ENCODE measurements at places on chromosomes 11 and 22.
A peak's percentile ranks its signal among the peaks of the same experiment; 100 is the strongest.

GRCh38 chr11:50080256-50080655 lies 47.6 kb downstream of the OR4C45 start:
- no peak for DNase-seq

DNA sequence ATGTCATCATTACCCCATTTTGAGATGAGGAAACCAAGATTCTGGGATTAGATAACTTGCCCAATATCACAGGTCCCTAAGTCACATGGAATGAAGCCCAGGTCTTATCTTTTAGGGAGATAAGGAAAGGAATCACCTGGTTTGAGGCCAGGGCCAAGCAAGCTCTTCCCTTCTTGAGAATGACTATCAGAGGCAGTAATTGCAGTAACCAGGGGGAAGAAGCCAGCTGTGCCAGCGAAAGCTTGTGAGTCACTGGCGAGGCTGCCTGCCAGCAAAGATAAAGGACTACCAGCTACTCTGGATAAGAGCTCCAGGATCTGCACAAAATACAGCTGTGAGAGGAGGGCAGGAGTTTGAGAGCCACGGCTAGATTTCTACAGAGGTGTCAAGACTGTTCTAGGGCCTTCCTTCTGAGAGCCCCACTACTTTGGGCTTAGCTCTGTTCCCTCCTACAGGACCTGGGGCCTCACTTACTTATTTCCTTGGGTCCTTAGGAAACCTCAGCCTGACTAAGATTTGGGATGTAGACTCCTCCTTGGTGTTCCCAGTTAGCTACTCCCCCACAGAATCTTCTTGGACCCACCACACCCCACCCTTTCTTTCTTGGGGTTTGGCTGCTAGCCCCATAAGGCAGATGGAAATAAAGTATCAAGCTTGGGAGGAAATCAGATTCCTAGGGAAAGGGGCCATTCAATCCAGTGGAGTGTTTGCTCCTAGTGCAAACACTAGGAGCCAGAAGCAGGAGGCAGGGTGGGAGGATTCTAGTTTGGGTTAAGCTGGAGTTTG lies 9.7 kb upstream of the CCKBR start:
- peak; percentile 91 for DNase-seq

DNA sequence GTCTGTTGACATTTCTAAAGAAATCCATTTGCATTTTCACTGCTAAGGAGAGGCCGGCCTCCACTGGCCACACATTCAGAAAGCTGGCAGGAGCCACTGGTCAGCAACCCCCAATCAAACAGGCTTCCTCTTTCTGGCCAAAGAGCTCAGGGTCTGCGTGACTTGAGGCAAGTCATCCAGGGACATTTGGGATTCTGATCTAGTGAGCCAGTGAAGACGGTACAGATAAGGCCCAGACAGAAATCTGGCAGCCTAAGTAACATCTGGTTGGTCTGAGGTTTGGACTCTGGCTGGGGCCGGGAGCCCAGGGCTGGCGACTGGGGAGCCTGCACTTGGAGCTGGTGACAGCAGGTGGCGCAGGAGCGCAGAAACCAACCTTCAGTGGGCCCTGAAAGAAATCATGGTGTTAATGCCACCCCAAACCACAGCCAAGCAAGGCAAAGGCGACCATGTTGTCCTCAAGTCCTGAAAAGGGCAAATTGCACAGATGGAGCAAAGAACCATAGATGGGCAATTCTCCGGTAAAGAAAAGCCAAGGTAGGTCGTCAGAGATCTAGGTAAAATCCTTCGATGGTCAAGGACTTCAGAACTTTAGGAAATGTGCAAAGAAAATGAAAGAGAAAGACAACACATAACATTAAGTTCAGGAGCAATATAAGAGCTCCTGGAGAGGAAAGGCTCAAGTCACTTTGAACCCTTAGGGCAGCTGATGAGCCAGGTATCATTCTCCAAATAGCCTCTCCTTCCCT lies 99.4 kb upstream of the BLID start:
- peak; percentile 86 for DNase-seq

DNA sequence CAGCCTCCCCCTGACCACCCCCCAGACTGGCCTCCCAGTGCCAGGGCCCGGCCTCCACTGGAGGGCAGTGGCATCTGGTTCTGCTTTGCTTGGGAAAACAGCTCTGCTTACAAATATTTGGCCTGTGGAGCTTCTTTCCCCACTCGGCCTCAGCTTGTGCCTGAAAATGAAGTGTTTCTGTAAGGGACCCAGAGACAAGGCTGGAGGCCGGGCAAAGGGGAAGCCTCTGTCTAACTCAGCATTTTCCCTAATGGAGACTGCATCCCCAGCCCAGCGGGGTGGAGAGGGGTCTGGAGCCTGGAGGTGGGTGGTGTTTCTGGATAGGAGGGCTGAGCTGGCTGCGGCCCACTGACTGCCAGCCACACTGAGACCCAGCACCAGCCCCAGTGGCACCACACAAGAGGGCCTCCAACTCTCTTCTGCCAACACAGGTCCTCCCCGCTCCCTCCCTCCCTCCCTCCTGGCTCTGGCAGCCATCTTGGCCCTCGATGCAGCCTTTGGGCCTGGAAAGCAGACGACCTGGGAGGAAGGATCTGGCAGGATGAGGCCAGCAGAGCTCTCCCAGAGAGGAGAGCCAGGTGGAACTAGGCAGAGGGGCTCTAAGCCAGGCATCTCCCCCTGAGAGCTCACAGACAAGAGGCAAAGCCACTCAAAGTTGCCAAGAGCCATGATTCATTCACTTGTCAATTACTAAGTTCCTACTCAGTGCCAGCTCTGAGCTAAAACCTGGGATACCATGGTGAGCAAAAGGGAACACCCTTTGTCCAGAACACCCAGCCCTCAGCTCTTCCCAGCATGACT lies 77.1 kb upstream of the CD82 start:
- DNase-seq = no peak

GRCh38 chr11:22920939-22921565 lies 60.8 kb upstream of the CCDC179 start:
- no peak for DNase-seq

All from coronary artery (tissue), 2 donors.